ENCODE measurements at places on chromosomes 6 and 20. TPM values are rescaled to one million over a fixed set of nuclear protein-coding genes. Genes with fewer than 3 reads are reported as not detected.

The TRERF1 gene
- 1.3 TPM for total RNA-seq

The HLA-DMA gene
- 6.2 TPM for total RNA-seq

The NT5E gene
- total RNA-seq: 51.5 TPM

The SLC17A3 gene
- 1.6 TPM for total RNA-seq

The ZSCAN23 gene
- 0.65 TPM for total RNA-seq

DNA sequence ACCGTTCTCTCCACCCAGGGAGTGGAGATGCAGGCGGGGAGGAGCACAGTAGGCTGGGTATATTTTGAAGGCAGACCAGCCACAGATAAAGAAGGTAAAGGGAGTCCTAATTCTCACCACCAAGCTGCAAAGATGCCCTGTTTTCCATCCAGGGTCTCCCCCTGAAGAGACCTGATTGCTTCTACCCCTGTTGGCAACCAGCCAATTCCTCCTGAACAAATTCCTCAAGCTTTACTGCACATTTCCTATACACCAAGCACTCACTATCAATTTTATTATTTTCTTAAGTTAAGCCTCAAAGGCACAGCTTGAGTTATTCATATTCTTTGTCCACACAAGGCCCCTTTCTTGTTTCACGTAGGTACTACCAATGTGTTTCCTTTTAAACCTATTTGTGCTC, 214.4 kb downstream of the EYA2 start:
- no peak for DNase-seq

GRCh38 chr6:106617302-106617701, 12.0 kb downstream of the RTN4IP1 start:
- no peak for DNase-seq

- DNase-seq: no peak
These were observed 11.5 kb upstream of the PLCG1 start for GRCh38 chr20:41125530-41126457.

- no peak for DNase-seq
These were observed 97.6 kb downstream of the FIG4 start for GRCh38 chr6:109788687-109789086.

- DNase-seq: no peak
These were observed 1.3 kb upstream of the CDKN1A start for GRCh38 chr6:36677059-36677749.

DNA sequence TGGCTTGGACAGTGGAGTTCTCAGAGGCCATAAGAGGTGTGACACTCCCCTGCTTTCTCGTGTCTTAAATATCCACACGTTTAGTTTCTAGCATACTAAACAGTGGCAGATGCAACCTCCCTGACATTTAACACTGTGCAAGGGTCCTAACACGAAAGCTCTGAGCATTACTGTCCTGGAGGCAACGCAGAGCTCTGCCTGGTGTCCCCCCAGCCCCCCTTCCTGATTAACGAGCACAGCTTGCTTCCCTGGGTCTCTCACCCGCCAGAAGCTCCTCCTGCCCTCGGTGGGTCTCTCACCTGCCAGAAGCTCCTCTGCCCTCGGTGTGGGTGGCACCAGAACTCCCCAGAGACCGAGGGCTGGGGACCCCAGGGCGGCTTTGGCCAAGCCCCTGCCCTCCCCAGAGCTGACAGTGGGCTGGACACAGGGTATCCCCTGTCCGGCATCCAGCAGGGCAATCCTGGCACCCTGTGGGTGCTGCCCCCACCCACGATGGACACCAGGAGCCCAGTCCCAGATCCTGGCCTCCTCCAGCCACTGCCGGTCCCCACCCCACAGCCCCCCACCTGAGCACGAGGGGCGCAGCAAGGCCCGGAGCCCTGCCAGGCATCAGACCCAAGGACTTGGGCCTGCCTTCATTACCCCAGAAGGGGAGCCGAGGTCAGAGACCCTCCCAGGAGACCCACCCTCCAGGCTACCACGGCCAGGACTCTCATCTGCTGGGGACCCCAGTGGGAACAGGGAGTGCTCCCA, 12.4 kb upstream of the KCNQ2 start:
- DNase-seq: no peak

DNA sequence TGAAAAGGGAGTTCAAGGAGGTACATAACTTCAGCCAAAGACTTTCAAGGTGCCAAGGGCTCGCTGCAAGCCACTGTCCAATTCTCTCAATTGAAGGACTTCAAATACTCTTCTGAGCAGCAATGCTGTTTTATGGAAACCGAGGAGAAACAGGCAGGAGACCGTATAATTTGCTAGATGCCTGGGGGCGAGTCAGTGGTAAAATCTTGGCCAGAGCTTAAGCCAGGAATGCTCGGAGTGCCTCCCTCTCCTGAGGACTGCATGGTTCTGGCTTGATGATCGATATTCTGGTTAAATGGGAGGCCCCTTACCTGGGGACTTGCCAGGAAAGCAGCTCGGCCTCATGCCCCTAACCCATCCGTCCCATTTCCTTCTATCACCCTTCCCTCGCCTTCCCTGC, 35.8 kb upstream of the NOP56 start:
- DNase-seq: no peak

DNA sequence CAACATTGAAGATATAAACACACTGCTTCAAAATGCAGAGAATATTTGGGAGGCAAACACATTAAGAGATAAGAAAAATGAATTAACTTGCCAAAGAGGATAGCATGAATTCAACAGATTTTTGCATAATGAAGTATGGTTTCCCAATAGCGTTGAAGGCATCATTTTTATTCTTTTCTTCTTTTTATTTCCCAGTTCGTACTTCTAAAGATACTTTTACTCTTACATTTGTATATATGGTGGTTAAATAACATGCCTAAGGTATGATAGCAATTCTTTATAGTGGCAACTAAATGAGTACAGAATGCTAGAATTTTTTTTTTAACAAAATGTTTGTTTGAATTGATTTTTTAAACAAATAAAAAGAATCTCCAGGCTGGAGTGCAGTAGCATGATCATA, 473.4 kb upstream of the MARCKS start:
- no peak for DNase-seq

DNA sequence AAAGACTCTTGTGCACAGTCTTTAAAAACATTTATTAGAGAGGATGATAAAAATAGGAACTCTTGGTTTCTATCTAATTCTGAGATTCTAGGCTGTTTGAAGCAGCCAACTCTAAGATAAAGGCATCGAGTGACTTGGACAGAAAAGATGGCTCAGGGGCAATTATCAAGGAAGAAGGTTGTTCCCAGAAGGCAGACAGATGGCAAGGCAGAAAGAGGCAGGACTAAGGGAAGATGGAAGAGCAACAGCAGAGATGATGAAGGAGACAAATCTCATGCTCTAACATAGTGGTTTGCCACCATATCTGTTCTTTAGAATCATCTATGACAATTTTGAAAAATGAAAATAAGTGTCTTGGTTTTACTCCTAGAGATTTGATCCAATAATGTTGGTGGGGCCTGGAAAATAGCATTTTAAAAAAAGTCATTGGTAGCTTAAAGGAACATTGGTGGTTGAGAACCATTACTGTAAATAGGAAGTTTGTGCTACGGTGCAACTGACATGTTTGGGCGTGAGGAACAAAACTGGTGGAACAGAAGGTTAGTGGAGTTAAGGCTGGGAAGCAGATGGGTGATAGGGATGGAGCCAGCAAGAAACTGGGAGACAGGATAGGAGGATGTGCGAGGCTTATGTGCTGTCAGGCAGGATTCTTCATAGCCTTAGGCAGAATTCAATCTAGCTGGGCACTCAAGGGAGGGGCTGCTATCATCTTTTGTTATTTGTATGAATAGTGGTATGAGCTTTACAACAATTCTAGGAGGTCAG, 751.1 kb downstream of the DHX35 start:
- no peak for DNase-seq

DNA sequence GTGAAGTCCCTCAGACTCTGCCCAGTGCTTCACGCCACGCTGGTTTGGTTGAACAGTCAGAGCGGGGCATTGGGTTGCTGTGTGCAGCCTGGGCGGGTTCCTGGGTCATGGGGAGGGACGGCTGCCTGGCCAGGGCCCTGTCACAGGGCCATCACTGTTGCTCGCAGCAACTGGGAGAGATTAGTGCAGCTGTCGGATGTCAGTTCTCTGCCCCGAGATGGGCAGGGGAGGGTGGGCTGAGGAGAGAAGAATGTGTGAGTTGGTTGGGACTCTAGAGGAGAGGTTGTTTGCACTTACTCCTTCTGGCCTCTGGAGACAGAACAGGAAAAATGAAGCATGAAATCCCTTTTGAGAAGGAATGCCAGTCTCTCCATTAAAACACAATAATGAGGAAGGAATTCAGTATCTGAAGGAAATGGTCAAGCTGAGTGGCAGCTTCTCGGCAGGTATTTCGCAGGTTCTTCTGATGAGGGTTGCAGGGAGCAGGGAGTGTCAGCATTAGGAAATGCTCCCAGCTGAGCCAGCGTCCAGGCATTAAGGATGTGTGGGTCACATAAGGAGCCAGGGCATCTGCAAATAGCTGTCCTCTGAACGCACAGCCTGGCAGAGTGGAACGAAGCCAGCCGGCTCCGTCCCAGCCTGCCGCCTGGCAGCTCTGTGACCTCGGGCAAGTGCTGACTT, 95.9 kb downstream of the SSR1 start:
- no peak for DNase-seq

DNA sequence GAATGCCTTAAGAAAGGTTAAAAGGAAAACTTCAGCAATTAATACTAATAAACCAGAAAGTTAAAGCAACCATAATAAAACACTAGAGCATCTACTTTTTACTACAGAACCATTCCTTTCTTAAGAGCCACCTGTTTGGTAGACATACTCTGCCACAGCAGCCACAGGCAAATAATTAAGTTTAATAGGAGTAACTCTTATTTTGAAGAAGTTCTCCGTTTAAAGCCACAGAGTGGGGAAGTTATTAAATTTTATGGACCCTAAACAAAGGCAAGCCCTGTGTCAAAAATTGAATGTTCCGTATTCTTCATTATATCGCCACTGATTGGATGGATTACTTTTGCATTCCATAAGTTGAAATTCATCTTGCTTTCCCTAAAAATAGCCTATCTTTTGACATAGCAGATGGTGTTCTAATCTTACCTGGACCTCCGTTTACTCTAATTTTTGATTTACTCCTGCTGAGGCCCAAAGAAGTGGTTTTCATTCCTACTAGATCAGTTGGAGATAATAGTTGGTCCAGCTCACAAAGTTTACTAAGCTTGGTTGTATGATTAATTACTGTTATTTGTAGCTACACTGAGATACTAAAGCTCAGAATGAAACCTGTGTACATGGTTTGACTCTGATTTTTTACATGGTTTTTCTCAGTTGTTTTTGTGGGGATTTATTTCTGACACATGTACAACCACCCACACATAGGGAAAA, 140.4 kb upstream of the SUPT3H start:
- DNase-seq: no peak

- peak; percentile 23 for DNase-seq
These were observed 230.1 kb downstream of the SYNDIG1 start for GRCh38 chr20:24699321-24700165.
